Mesenteric fat pad (tissue), 1 donor: ENCODE measurements at places on chromosomes 7 and 10. TPM values are rescaled to one million over a fixed set of nuclear protein-coding genes. Genes with fewer than 3 reads are reported as not detected.

STRA8 gene
- total RNA-seq, result not detected

DNA sequence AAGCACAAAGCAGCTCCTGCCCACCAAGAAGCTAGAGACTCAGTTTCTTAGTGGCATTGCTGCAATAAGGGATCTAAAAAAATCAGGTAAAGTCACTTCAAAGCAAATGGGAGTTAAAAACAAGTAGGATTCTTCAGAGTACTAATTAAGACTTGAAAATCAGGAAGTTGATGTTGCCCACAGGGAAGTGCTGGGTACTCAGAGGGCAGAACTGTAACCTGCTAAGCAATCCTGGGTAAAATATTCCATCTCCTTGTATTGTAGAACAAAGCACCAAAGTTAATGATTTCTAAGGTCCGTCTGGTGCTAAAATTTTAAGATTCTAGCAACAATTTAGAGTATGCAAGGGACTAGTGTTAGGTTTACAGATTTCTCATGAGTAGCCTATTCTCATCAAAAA is 8.3 kb downstream of the PEX1 start:
- DNase-seq, result no peak

IFRD1 gene
- 82.6 TPM for total RNA-seq

- peak; percentile 65 for DNase-seq
These were observed 133.0 kb upstream of the FAM20C start for GRCh38 chr7:59079-60016.

DNA sequence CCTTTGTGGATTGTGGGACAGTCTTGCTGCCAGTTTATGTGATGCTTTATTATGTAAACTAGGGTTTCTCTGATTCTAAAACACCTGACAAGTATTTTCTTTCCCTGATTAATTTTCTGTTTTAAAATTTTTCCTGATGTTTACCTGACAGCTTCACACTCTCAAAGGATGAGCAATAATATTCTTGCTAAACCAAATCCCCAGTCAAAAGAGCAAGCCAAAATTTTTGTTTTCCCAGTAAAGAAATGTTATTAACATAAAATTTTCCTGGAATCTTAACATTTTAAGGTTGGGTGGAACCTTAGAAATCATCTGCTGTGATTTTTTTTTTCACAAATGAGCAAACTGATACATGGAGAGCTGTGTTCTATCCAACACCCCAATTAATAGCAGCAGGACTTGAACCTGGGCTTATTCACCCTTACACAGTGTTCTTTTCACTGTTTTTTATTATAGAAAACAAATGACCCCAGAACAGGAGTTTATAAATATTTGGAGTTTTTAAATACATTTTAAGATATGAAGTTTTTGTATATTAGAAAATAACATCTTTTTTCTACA is 185.2 kb upstream of the VIPR2 start:
- no peak for DNase-seq

GCC1 gene
- 16.4 TPM for total RNA-seq

DNA sequence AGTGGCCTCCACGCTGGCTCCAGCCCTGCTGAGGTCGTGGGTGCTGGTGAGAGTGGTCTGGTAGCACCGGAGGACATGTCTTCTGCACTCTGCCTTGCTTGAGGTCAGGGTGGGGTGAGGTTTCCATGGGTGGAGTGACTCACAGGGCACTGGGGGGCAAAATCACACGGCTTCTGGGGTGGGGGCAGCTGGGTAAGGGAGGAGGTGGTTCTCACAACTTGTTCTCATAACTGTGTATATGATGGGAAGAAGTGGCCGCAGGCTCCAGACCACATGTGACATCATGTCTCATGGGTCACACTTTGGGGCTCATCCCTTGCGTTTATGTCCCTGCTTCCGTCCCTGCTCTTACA is 884 bp upstream of the PRF1 start:
- DNase-seq, result no peak

ALOX5 gene
- total RNA-seq, result 36.8 TPM

PAX4 gene
- not detected for total RNA-seq

DNA sequence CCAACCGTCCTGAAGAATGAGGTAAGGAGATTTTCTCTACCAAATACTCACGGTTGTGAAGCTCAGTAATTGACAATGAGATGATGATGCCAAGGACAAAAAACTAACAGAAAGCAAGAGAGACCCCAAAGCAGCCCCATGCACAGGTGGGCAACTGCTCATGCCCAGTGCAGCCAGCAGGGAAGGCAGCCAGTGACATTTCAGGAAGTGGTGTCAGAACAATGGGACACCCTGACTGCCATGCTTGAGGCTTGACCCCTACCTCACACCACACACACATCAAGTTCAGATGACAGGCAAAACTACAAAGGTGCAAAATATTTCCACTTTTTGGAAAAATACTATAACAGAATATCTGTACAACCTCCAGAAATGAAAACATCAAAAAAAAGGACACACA is 66.9 kb downstream of the CFAP46 start:
- peak; percentile 39 for DNase-seq

GRCh38 chr7:76220185-76221057 is 18.7 kb downstream of the SRRM3 start:
- no peak for DNase-seq

FFAR4 gene
- total RNA-seq, result 2.3 TPM

STEAP1 gene
- total RNA-seq, result 70.0 TPM

DNA sequence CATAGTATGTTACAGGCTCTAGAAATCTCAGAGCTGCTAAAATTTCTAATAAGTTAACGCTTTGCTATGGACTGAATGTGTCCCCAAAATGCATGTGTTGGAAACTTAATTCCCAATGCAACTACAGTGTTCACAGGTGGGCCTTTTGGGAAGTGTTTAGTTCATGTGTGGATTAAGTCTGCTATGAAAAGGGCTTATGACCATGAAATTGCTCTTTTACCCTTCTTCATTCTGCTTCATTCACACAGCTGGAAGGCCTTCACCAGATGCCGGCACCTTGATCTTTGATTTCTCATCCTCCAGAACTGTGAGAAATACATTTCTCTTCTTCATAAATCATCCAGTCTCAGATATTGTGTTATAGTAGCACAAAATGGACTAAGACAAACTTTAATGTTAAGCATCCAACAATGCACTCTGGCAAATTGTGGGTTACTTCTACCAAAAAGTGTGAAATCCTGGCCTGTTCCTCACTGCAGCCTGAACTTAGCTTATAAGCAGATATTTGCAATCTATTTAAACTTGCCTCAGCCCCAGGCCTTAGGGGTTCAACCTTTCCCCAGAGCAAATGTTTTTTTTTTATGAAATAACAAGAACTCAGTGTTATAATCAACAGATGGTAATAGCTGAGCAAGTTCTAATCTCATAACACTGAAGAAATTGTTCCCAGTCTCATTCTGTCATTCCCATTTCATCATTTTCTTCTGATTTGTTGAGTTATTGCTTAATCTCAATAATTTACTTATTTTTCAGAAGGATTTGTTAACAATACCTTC is 523.6 kb downstream of the KIF20B start:
- no peak for DNase-seq

- DNase-seq, result no peak
These were observed 8.1 kb upstream of the DEPP1 start for GRCh38 chr10:44986670-44987069.

DNA sequence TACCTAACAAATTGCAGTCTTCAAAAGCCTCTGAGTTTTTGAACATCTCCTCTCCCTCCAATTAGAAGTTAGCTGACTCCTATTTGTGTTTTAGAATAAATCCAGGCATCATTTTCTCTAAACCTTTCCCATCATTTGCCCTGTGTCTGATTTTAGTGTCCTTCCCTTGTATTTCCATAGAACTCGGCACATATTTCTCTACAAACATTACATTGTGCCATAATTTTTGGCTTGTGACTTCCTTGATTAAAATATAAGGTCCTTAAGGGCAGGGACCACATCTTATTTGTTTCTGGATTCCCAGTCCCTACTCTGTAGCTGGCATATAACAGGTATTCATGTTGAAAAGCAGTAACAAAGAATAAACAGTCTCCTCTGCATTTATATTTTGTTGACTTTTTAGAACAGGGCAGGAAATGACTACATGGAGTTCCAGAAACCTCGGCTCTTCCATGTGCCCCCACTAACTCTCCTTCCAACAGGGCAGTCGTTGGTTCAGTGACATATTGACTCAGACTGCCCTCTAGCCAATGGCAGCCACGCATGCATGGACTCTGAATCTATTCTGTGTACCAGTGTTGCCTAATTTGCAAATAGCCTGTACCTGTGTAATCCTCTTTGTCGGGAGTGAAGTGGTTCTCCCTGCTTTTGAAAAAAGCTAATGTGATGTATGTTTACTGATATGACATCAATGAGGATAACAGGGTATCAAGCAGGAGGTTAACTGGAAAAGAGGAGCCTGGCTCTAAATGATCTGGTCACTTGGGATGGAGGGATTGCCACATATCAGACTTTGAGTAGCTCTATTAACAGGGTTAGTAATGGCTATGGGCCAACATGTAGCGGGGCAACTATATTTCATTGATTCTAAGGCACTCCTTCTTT is 19.8 kb upstream of the CPN1 start:
- DNase-seq, result no peak

OR9A2 gene
- not detected for total RNA-seq

DNA sequence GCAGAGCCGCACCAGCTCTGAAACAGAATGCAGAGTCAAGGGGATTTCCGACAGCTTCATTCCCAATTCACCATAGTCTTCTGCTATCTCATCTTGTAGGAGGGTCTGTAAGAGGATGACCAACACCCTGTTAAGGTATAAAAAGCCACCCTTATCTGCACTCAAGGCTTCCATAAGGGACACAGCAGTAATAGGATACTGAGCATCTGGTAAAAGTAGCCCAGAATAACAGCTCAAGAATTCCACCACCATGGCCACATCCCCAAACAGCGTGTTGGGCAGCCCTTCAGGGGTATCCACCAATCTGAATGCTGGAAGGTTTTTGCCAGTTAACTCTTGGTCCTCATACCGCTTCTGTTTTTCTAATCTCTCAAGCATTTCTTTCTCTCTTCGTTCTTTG is 43.8 kb downstream of the FZD9 start:
- no peak for DNase-seq

AKR1C1 gene
- total RNA-seq, result 593 TPM

DNA sequence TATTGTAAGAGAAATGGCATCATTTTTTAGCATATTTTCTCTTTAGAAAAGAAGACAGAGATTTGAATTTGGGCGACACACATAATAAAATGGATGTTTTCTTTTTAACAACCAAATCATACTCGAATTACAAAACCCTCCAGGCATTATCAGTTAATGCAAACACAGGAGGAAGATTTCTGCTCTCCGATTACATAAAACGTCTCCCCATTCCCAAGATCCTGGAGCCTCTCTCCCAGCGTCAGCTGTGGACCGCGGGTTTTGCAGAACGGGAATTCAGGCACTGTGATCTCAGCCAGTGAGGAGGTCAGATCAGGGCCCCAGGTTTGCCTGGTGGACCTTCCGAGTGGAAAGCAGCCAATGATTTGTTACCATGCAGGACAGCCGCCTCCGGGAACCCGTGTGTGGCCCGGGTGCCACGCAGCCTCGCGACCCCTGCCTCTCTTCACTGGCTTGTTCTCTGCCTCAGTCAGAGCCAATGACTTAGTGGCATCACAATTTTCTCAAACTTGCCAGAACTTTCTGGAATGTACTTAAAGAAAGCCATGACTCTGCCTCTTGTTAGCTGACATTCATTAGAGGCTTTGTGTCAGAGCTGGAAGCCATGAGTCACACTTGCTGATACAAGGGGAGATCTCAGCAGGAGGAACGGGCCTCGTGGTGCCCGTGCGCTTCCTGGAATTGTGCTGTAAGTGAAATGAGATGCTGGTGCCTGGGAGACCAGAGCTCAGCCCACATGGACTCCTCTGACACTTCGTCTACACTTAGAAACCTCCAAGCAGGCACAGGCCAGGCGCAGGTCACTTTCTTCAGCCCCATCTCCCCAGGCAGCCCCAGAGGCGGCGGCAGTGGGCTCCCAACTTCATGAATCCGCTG is 246.1 kb downstream of the KLF6 start:
- DNase-seq, result no peak

GNAT3 gene
- not detected for total RNA-seq

ERVW-1 gene
- not detected for total RNA-seq

CALN1 gene
- total RNA-seq, result not detected

DNA sequence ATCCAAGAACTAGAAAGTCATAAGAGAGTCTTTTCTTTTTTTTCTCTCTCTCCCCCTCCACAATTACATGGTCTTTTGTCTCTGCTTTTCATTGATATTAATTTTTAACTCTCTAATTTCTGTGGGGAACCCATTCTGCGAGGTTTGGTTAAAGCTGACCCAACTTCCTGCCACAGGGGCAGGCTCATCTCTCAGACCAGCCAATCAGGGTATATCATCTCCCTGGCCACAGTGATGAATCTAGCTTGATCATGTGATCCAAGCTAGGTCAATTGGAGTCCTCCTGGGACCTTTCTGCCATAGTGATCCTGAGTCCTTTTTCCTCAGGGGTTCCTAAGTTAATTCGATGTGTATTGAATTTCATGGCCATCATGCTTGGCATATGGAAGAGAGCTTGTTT is 38.0 kb upstream of the TRUB1 start:
- DNase-seq, result no peak

- no peak for DNase-seq
These were observed 77.8 kb downstream of the ATAD1 start for GRCh38 chr10:87740254-87740655.

DNA sequence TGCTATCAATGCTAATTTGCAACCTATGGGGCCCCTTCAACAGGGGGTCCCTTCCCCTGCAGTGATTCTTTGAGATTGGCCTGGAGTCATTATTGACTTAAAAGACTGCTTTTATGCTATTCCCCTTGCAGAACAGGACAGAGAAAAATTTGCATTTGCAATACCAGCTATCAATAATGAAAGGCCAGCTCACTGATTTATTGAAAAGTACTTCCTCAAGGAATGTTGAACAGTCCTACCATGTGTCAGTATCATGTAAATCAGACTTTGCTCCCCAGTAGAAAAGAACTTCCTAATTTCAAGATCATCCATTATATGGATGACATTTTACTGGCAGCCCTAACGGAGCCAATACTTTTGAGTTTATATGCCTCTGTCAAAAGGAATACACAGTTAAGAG is 29.7 kb upstream of the ABCA13 start:
- no peak for DNase-seq

DNA sequence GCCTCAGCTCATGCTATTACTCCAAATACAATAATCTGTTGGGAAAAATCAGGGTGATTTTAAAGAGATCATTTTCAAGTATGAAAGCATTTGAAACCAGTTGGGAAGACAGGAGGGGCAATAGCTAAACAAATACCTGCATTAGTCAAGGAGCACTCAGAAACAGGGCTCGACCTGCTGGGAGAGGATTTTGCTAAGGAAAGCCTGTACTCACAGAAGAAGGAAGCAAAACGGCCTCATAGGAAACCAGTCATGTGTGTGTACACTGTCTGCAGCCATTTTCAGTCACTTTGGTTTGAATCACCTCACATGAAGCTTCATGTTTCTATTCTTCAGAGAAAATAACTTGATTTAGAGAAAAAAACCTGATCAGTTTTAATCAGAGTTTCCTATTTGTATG is 38.6 kb downstream of the FZD1 start:
- DNase-seq, result no peak

GRCh38 chr7:129947049-129947448 is 5.7 kb downstream of the UBE2H start:
- no peak for DNase-seq

- no peak for DNase-seq
These were observed 506.0 kb downstream of the AUTS2 start for GRCh38 chr7:70104243-70104642.

FRAT2 gene
- total RNA-seq, result 8.4 TPM

- DNase-seq, result no peak
These were observed 30.6 kb downstream of the STAM start for GRCh38 chr10:17674566-17674965.

GRCh38 chr7:47387506-47387905 is 194.4 kb downstream of the TNS3 start:
- DNase-seq, result peak; percentile 1

GRCh38 chr10:104678658-104679057 is 37.6 kb downstream of the SORCS3 start:
- no peak for DNase-seq

GRCh38 chr10:5659702-5660528 is 6.5 kb downstream of the ASB13 start:
- DNase-seq, result peak; percentile 77
